ENCODE measurements at places on chromosomes 1 and 21.

- DNase-seq: no peak
Measured at GRCh38 chr1:11308699-11309224, 35.8 kb downstream of the UBIAD1 start.

DNA sequence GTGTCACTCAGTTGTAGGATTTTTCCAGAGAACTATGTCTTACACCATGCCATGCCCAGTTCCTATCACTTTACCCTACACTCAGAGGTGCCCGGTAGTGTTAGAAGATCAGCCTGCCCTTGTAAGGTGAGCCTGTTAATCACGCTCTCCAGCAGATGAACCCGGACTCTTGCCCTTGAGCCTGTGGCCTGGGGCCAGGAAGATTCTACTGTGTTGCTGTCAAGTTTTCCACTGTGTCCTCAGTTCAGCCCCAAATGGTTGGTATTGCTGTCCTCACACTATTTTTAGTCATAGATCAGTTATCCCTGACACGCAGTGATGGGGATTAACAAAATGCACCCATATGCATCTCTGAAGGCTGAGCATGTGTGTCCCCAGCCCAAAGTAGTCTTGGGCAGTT lies 105.0 kb upstream of the SPAG17 start:
- DNase-seq: no peak

- DNase-seq: no peak
Measured at GRCh38 chr1:116092752-116093489, 18.3 kb upstream of the MAB21L3 start.

DNA sequence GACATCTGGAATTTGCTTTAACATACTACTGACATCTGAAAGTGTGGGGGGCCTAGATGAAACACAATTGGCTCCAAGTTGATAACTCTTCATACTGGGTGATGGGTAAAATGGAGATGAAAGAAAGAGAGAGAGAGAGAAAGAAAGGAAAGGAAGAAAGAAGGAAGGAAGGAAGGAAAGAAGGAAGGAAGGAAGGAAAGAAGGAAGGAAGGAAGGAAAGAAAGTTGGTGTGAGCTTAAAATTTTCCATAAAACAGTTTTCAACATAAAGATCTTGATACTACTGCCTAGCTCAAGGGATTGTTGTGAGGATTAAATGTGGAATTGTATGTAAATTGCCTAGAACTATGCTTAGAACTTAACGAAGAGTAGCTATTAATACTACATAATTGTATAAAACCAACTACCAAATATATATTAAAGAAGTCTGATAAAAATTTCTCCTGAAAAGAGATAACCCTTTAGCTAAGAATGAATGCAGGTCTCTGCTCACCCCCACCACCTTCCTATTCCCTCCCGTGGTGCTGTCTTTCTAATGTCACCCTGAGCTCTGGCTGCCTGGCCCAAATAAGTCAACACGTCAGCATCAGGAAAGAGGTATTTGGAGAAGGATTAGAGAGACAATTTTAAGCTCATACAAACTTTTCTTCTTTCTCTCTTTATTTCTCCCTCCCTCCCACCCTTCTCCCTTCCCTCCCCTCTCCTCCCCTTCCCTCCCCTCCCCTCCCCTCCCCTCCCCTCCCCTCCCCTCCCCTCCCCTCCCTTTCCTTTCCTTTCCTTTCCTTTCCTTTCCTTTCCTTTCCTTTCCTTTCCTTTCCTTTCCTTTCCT lies 89.3 kb upstream of the SGIP1 start:
- DNase-seq: no peak

GRCh38 chr1:68811806-68812205 lies 314.9 kb upstream of the DEPDC1 start:
- no peak for DNase-seq

- no peak for DNase-seq
Measured at GRCh38 chr1:6322161-6322560, 61.3 kb upstream of the GPR153 start.

- no peak for DNase-seq
Measured at GRCh38 chr1:23039308-23039826, 20.1 kb downstream of the KDM1A start.

- no peak for DNase-seq
Measured at GRCh38 chr21:23955135-23955843, 1652.0 kb downstream of the MRPL39 start.

- no peak for DNase-seq
Measured at GRCh38 chr1:19222979-19223824, 13.1 kb upstream of the UBR4 start.

GRCh38 chr1:156705321-156705917 lies at the start of gene CRABP2:
TSS of gene CRABP2 (minus strand) at chr1:156705583. CDS start at chr1:156705446, 137 bp downstream.
- no peak for DNase-seq

DNA sequence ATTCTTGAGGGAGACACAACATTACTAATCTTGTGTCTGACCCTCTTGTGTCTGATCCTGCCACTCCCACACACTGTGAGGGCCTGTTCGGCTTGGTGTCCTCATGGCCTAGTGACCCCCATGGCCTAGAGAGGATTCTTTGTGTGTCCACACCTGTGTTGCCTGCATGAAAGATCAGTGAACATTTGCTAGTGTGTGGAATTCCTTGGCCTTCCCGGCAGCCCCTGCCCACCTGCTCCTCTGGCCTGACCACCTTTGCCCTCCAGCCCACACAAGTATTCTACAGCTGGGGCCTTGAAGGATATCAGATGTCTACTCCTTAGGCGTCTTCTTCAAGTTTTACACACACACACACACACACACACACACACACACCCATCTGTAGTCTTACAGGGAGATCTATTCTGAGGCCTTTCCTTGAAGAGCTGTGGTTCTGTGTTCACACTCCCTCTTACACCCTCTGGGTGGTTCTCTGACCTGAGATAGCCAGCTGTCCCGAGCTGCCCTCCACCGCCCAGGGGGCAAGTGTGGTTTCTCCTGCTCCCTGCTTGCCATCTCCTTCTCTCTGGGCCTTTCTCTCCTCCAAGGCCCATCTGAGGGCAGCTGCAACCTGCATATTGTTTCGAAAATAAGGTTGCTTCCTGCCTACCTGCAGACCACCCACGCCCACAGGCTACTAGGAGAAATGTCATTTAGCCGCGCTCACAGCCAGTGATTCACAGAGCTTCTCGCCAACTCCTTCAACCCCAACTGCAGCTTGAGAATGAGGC lies 45.4 kb downstream of the CD247 start:
- DNase-seq: no peak

DNA sequence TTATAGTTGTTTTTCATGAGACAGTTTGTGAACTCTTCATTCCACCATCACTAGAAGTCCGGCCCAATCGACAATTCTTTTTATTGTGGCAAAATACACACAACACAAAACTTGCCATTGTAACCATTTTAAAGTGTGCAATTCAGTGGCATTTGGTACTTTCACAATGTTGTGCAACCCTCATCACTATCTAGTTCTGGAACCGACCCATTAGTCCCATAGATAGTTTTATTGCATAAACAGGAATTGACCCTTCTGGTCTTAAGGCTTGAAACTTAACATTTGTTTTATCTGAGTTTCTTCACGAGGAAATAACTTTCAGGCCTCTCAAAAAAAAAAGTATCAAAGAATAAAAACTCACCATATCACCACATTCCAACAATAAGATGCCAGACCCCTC lies 8.8 kb upstream of the PPIE start:
- DNase-seq: no peak

- no peak for DNase-seq
Measured at GRCh38 chr21:26047279-26047967, 123.1 kb downstream of the APP start.

GRCh38 chr1:5896706-5897660 lies 95.2 kb downstream of the NPHP4 start:
- DNase-seq: no peak

- DNase-seq: no peak
Measured at GRCh38 chr1:71566413-71566812, 485.6 kb upstream of the ZRANB2 start.

All from HTR-8/SVneo (cell line).